ENCODE measurements at places on chromosomes 2 and 18.

DNA sequence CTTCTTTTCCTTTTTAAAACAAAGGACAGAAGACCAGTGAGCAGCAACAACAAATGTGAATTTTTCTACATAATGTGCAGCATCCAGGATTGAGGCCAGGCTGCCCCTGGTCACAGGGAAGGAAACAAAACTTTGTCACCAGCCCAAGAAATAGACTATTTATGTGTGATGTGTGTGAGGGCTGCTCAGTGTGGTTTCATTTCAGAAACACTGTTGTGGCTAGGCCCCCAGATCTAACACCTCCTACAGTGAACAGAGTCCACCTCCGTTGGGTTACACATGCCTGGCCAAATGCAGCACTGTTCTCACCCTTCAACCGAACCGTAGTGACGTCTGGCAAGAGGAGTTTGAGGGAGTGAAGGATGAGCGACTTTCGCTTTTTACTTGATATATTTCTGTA lies 146.3 kb upstream of the RIOK3 start:
- peak; percentile 31 for DNase-seq

GRCh38 chr2:172423160-172423559 lies 4.2 kb upstream of the ITGA6 start:
- no peak for DNase-seq

- no peak for DNase-seq
Observed at GRCh38 chr2:223696719-223697118, 94.6 kb upstream of the SCG2 start.

DNA sequence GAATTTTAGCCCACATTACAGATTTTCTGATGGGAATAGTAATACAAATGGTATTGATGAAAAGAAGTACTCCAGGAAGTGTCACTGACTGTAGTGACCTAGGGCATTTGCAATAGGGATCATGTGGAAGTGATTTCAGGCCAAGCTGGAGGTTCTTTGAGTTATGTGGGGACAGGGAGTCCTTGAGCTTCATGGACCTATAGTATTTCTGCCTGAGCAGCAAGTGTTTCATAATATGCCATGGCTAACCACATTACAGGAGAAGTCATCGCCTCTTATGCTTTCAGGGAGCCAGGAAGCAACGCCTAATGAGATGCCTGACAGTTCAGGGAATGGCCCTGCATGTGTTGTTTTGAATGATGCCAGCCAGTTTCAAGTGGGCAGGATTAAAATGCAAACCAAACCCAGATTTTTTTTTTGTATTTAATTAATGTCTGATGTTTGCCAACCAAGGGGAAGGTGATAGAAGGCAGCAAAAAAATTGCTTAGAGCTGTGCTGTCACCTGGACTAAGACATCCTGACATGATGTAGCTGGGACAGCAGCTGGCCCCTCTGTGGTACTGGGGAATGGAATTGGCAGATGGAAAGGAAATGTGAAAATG lies 109.5 kb downstream of the RAPGEF4 start:
- DNase-seq = no peak

- no peak for DNase-seq
Observed at GRCh38 chr2:42385225-42385624, 24.2 kb upstream of the COX7A2L start.

DNA sequence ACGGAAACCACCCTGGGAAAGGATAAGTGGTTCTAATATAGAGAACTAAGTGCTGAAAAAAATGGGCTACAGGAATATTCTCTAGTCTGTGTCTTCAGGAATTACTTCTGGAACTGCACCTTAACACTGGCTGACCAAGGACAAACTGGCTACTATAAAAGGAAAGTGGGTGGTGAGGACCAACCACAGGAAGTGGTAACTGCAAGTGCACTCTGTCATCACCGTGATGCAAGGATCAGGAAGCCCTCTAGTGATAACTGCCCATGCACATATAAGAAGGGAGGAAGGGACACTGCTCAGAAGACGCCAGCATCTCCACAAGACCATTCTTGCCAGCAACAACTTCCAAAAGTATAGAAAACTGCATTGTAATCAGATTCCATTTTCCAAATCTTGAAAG lies 424.4 kb upstream of the RGPD4 start:
- no peak for DNase-seq

- DNase-seq = no peak
Observed at GRCh38 chr2:156935616-156936015, 321.9 kb upstream of the GALNT5 start.

- no peak for DNase-seq
Observed at GRCh38 chr2:152418688-152419087, 83.7 kb downstream of the FMNL2 start.

- DNase-seq = no peak
Observed at GRCh38 chr18:68469049-68469625, 245.8 kb downstream of the TMX3 start.

DNA sequence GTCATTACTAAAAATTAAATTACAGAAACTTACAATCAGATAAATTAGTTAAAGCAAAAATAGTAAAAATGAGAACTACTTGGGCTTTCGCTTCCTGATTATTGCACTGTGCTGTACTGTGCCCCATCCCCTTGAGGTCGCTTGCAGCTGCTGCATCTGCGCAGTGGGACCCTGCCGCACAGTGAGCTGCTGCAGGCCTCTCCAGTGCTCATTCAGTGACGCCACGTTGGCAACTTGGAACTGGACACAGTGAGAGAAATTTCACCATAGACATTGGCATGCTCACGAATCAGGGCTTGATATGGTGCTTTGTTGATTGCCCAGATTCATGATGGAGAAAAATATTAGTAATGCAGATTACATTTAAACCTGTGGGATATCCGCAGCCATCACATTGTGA lies 290.8 kb upstream of the MYT1L start:
- DNase-seq = no peak

- DNase-seq = no peak
Observed at GRCh38 chr2:198525211-198525969, 721.0 kb downstream of the PLCL1 start.

DNA sequence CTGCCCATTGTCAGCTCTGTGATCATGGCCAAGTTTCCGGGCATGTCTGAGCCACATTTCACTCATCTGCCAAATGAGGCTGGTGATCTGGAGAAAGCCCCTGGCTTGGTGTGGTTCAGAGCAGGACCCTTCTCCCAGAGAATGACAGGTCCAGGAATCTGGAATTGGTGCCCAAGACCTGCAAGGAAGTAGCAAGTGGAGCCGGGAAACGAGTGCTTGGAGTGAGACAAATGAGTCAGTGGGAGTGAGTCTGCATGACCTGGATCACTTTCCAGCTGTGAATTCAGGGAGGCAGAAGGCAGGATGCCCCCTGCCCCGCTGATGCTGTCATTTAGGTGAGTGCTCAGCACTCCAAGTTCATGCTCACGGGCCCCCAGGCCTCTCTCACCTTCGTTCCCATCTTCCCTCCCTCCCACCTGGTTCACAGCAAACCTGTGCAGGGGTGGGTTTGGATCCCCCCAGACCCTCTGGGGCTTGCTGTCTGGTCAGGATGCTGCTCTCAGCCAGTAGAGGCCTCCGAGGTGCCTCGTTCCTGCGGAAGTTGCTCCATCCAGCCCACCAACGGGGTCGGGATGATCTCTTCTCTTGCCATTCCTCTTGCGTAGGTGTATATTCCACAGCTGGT lies 104.4 kb downstream of the INHBB start:
- no peak for DNase-seq

GRCh38 chr2:239231231-239232194 lies 169.3 kb downstream of the HDAC4 start:
- DNase-seq = no peak

- no peak for DNase-seq
Observed at GRCh38 chr2:144508172-144508851, 11.6 kb downstream of the ZEB2 start.

Measured in activated CD8-positive, alpha-beta memory T cell treated with anti-CD3 and anti-CD28 coated beads for 4 hours (primary cell).